Fibroblast of upper back skin (primary cell): ENCODE measurements at places on chromosomes 2 and 18.

DNA sequence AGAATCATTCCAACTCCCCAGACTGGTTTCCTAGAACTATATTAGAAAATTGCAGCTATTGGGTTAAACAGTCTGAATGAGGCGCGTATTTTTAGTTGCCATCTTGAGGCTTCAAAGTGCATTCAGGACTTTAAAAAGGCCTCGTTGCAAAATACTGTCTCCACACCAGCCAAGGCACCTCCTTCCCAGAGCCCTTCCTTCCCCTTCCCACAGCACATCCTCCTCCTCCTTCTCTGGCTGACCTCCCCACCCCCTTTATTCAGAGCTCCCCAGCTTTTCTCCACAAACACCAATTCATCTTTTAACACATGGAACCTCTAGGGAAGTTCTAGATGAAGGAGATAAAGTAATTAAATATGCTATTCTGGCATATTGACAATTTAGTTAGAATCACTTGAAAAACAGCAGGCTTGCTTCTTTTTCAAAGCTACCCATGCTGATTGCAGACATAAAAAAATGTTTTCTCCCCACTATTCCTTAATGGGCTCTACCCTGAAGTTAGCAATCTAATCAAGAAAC is 90.3 kb downstream of the RTP5 start:
- DNase-seq = no peak

- DNase-seq = no peak
Observed at GRCh38 chr2:11031876-11032275, 120.1 kb downstream of the KCNF1 start.

DNA sequence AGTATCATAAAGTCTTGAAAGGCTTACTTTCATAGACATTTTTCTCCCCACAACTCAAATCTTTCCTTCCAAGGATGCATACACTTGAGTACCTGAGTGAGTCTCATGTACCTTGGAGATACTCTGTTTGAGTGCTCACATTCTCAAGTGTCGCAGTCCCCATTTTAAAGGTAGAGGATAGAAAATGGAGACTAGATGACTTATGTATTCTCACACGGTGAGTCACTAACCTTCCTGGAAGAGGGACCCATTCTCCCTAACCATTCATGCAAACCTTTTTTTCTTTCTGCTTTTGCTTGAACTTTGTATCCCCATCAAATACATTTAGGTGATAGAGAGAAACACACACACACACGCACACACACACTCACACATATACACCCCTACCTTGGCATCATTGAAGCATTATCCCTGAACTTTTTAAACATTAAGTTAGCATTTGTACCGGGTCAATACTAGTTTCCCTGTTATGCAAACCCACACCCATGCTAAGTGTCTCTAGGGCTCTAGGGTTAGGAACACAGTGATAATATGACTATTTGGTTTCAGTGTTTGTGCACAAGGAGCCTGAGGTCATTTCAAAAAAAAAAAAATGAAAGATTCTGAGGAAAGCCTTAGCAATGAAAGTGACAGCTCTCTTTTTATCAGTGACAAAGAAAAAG is 236.2 kb downstream of the IKZF2 start:
- no peak for DNase-seq

DNA sequence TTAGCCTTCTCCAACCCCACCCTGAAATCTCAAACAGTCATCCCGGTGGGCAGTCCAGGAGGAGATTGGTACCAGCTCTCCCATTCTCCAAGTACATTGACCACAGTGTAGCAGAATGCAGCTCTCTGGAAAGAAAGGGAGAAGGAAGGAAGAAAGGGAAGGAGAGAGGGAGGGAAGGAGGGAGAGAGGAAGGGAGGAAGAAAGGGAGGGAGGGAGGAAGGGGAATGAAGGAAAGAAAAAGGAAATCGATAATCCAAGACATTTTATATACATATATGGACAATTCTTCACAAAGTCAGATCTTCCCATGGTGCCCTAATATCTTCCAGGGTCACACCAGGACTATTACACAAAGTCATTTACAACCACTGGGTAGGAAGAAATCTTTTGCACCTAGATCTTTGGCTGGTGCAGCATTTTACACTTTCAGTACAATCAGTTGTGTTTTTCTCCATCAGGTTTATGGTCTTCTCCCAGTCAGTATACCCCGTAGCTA is 58.8 kb downstream of the ARHGEF33 start:
- DNase-seq = no peak

DNA sequence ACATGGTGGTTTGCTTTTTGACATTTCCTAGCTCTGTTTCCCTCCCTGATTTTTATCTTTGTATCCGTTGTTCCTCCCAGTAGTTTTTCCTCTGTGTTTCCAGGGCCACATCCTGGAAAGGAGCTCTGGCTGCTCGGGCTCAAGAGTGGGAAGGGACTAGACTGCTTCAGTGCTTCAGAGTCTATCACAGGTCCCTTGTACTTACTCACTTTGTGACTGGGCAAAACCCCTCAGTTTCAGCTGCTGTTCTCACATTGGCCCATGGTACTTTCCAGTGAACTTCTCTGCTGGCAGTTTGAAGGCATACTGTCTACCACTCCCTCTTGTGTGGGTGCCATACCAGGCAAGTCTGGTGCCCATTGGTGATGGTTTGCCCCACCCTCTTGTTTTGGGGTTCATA is 7.5 kb upstream of the STAMBP start:
- no peak for DNase-seq

- DNase-seq = no peak
Observed at GRCh38 chr2:237565974-237566373, 400 bp upstream of the PRLH start.

DNA sequence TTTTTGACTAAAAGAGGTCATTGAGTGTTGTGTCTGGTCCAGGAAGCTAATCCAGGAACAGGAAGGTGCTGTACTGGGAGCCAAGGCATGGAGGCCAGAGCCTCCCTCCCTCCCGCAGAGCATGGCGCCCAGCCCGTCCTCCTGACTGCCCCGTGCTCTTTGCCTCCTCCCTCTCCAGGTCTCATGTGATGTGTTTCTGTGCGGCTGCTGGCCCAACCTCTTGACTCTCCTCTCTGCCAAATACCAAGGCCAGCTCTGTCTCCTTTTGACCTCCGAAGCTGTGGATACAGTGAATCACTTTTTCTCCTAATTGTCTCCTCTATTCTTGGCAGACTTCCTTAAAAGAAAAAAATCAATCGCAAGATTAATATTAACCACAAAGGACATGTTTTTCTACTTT is 284.1 kb downstream of the PHLPP1 start:
- peak; percentile 66 for DNase-seq

DNA sequence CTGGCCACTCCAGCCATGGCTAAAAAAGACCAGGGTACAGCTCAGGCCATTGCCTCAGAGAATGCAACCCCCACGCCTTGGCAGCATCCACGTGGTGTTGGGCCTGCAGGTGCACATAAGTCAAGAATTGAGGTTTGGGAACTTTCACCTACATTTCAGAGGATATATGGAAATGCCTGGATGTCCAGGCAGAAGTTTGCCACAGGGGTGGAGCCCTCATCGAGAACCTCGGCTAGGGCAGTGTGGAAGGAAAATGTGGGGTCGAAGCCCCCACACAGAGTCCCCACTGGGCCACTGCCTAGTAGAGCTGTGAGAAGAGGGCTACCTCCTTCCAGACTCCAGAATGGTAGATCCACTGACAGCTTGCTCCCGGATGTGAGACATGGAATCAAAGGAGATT is 477.3 kb downstream of the LPIN1 start:
- no peak for DNase-seq

DNA sequence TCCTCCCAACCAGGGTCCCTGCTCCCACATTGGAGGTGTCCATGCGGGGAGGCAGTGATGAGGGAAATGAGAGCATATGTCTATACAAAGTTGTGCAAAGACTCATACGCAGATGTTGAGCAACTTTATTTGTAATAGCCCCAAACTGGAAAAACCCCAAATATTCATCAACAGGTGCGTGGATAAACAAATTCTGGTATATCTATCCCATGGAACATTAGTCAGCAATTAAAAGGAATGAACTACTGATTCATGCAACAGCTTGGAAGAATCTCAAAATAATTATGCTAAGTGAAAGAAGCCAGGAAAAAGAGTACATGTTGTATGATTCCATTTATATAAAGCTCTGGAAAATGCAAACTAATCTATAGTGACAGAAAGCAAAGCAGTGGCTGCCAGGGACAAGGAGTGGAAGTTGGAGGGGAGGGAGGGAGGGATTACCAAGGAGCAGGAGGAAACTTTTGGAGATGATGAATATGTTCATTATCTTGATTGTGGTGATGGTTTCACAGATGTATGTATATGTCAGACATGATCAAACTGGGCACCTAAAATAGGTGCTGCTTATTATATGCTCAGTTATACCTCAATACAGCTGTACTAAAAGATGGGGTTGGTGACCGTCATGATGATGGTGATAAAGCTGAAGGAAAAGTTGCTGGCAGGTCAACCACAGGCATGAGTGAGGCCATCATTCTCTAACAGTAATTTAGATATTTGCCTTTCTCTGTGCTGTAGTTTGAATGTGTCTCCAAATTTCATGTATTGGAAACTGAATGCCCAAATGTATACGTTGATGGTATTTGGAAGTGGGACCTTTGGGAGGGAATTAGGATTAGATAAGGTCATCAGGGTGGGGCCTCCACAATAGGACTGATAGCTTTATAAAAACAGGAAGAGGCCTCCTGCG is 270.9 kb downstream of the CYP26B1 start:
- DNase-seq = no peak

DNA sequence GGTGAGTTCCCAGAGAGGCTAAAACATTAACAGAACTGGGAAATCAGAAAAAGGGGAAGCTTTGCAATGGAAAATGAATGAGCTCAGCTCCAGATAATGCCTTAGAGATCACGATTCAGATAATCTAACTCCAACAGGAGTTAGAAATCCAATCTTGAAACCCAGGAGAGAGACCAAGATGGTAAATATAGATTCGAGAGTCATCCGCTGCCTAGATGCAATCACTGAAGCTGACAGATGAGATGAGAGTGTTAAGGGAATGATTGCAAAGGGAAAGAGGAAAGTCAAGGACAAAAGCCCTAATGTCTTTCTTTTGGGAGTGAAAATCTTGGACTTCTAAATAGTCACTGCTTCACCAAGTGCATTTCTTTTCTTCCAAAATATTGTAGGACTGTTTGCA is 722.0 kb downstream of the EPHA4 start:
- no peak for DNase-seq

DNA sequence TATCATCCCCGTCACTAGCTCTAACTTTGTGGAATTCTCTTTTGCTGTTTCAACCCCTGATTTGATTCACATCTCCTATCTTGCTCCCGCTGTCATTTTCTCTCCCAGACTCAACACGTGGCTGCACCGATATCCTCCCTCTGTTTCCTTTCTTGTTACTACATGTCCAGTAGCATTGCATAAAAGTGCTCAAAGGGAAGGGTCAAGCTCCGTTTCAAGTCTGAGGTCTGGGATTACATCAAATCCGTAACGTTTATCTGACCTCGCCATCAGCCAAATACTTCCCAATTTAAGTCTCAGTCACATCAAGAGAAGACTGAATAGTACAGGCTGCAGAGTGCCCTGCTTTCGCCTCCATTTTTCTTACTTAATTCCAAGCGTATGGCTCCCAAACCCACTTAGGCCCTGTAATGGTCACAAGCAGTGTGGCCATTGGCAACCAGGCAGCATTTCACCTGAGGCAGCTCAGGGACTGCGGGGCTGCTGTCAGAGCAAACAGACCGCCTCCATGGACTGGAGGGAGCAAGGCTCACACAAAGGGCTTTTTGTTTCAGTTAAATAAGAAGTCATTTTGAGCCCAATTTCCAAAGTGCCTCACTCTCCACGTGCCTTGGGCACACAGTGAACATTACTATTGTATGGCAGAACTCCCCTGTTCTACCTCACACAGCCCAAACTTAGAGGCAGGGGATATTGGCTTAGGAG is 217.8 kb downstream of the BCL11A start:
- DNase-seq = no peak

- peak; percentile 65 for DNase-seq
Observed at GRCh38 chr18:25077038-25077943, 274.7 kb downstream of the ZNF521 start.

GRCh38 chr18:48649231-48649630 is 110.4 kb downstream of the CTIF start:
- no peak for DNase-seq

- no peak for DNase-seq
Observed at GRCh38 chr2:187055463-187055862, 206.5 kb upstream of the ZSWIM2 start.

GRCh38 chr2:68185541-68186164 is 28.0 kb downstream of the PNO1 start:
- peak; percentile 43 for DNase-seq

GRCh38 chr18:57574866-57575265 is 11.6 kb downstream of the FECH start:
- DNase-seq = no peak

DNA sequence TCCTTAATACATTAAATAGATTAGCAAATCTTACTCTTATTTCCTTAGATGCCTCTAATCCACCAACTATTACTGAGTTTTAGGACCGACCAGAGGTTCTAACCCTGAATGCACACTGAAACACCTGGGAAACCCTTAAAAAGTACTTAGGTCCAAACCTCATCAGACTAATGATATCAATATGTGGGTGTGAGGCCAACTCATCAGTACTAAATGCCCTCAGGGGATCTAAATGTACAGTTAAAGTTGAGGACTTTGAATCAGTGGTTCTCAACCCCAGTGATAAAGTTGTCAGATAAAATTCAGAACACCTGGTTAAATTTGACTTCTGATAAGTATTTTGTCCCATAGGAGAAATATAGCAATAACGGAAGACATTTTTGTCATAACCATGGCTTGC is 20.9 kb downstream of the MMADHC start:
- no peak for DNase-seq

DNA sequence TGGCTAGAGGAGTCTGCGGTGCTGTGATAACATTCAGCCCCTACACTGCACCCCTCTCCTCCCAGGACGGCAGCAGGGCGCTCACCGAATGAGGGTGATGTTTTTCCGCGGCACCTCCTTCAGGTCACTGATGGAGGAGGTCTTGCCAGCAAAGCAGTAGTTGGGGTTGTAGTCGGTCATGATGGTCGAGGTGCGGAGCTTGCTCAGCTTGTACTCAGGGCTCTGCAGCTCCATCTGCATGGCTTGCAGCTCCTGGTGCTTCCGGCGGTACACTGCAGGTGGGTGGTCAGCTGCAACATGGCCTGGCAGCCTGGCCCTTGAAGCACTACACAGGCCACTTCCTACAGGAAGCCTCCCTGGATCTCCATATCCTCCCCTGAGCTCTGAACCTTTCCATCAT is 108.0 kb downstream of the CLIP4 start:
- DNase-seq = no peak

GRCh38 chr2:70919672-70920366 is 15.9 kb upstream of the ATP6V1B1 start:
- DNase-seq = peak; percentile 69

DNA sequence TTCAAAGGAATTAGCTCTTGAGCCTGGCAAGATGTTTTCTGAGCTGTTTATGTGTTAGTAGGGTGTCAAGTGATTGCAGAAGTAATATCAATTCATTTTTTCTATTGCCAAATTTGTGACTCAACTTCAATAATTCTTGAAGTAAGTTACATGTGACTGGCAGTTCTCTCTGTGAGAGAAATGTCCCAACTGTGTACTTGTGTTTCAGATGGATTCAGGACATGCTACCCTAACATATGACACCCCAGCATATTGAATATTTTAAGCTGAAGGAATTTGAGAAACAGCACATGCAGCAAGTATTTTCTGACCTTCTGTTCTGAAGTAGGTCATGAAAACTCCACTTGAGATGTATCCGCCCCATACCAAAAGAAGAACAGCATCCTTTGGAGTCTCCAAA is 263.6 kb downstream of the XIRP2 start:
- DNase-seq = no peak
